A549 (cell line): ENCODE measurements at places on chromosomes 2 and 18.
A peak's percentile ranks its signal among the peaks of the same experiment; 100 is the strongest.

- DNase-seq: no peak
Observed at GRCh38 chr2:157747695-157748370, 119.2 kb upstream of the ACVR1C start.

- peak; percentile 16 for DNase-seq
Observed at GRCh38 chr2:216017365-216017764, 4.0 kb upstream of the MREG start.

GRCh38 chr18:36169938-36170337 lies 17.4 kb upstream of the MOCOS start:
- no peak for DNase-seq

GRCh38 chr2:15668611-15669305 lies 77.1 kb downstream of the DDX1 start:
- no peak for DNase-seq

- DNase-seq: no peak
Observed at GRCh38 chr2:4908461-4908860, 783.7 kb upstream of the SOX11 start.

DNA sequence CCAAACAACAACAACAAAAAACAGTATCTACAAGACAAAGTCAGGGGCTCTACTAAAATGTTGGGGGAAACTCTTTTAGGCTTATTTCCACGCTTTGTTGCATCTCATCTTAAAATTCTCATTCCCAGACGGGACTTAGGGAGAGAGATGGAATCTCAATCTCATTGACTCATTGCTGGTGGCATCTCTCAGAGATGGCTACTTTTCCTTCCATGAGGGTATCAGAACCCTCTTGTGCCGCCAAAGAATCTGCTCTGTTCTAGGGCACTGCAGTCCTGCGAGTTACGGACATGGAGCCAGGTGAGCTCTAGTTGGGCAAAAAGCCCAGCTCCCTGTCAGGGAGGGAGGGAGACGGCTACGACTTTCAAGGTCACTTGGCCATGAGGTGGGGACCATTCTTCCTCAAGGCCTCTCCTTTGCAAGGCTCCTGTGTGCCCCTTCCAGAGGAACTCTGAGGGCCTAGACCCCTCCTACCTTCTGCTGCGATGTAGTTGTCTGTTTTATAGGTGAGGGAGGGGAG lies 68.0 kb downstream of the MYCN start:
- no peak for DNase-seq

- DNase-seq: no peak
Observed at GRCh38 chr18:35466815-35467623, 30.7 kb downstream of the INO80C start.

DNA sequence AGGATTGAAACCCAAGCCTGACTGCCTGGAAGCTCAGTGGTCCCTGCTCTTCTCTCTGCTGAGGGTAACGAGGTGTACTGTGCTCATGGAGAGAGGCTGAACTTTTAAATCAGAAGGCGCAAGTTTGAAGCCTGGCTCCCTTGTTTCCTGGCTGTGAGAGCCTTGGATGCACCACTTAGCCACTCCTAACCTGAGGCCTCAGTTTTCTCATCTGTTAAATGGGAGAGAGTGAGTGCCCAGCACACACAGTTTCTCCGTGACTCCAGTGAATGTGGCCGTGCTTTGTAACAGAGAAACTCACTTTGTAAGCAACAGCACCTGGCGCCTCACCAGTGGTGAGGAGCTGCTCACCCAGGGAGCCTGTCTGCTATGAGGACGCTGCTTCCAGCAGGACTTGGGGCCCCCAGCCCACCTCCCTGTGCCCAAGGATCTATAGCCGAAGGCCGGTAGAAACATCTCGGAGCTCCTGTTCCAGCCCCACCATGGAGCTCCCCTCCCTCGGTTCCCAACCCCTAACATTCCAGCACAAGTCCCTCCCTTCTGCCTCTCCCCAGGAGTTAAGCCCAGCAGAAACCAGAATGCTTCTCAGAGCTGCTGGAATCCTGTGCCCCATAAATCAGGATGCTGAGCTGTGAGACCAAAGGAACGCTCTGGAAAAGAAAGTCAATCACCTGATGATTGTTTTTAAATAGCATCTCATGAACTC lies 20.3 kb upstream of the KCNK3 start:
- DNase-seq: no peak

GRCh38 chr2:37645362-37645761 lies 26.1 kb downstream of the CDC42EP3 start:
- peak; percentile 30 for DNase-seq

DNA sequence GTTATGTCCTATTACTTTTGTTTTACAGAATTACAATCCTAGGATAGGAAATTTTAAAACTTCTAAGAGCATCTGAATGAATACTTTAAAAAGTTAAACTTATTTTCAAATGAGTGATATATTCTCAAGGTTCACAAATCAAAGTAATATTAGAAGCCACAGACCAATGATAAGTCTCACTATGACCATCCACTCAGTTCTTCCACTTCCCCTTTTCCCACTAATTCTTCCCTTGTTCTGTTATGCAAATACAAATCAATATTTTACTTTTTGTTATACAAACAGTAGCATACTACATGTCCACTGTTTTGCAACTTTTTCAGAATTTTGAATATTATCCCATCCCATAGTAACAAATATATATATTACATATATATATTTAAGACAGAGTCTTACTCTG lies 20.2 kb downstream of the USP37 start:
- no peak for DNase-seq

DNA sequence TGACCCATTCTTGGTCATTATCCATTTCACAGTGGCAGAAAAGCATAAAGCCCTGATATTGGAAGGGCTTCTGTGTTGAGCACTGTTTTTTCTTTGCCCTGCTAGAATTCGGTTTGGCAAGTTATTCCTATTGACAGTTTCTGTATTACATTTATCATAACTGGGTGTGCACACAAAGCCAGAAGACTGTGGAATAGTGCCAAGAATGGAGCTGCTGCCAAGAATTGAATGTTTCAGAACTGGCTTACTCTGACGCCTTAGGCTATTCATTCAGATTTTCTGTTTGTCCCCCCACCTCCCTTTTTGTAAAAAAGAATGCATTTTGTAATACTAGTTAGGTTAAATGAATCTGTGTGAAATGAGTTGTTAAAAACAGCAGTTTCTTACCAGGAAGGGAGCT lies 12.7 kb downstream of the KDM3A start:
- DNase-seq: no peak

DNA sequence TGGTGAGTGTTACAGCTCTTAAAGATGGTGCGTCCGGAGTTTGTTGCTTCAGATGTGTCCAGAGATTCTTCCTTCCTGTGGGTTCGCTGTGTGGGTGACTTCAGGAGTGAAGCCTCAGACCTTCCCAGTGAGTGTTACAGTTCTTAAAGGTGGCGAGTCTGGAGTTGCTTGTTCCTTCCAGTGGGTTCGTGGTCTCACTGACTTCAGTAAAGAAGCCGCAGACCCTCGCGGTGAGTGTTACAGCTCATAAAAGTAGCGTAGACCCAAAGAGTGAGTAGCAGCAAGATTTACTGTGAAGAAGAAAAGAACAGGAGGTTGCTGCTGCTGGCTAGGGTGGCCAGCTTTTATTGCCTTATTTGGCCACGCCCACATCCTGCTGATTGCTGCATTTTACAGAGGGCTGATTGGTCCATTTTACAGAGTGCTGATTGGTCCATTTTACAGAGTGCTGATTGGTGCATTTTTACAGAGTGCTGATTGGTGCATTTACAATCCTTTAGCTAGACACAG lies 34.0 kb upstream of the SPTBN1 start:
- no peak for DNase-seq

GRCh38 chr2:96534701-96535181 lies 1.8 kb upstream of the ARID5A start:
- DNase-seq: no peak

- DNase-seq: no peak
Observed at GRCh38 chr18:21129566-21130216, 18.1 kb upstream of the ROCK1 start.

DNA sequence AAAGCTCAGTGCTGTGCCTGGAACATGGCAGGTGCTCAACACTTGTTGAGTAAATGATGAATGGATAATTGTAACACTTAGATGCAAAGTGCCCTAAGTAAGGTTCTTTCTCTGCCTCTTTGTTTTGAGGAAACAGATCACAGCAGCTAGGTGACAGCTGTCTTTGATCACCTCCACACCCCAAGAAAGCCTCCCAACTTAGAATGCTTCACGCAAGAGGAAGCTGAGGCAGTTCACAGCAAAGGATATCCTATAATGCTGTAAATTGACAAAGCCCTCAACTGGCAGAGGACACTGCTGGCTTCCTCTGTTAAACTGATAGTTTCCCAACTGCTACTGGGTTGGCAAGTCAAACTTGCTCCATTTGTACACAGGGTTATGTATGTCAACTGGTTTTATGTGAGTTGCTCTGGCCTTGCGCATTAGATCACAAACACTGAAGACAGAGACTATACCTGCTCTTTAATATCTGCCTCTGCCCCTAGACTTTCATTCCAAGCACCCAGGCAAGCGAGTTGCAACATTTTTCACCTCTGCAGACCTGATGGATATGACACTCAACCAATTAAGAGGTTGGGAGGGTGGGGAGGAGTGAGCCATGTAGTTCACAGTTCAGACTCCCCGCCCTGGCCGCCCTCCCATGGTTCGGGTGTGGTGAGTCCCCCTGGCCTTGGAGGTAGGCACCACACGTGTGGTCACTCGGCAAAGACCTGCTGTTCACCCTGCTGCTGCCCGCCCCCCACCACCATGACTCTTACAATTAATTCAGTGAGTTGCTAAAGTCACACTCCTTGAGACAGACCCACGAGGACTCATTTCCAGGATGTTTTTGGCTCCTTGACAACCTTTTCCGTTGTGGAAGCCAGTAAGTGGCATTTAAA lies 4.8 kb upstream of the MALL start:
- no peak for DNase-seq

DNA sequence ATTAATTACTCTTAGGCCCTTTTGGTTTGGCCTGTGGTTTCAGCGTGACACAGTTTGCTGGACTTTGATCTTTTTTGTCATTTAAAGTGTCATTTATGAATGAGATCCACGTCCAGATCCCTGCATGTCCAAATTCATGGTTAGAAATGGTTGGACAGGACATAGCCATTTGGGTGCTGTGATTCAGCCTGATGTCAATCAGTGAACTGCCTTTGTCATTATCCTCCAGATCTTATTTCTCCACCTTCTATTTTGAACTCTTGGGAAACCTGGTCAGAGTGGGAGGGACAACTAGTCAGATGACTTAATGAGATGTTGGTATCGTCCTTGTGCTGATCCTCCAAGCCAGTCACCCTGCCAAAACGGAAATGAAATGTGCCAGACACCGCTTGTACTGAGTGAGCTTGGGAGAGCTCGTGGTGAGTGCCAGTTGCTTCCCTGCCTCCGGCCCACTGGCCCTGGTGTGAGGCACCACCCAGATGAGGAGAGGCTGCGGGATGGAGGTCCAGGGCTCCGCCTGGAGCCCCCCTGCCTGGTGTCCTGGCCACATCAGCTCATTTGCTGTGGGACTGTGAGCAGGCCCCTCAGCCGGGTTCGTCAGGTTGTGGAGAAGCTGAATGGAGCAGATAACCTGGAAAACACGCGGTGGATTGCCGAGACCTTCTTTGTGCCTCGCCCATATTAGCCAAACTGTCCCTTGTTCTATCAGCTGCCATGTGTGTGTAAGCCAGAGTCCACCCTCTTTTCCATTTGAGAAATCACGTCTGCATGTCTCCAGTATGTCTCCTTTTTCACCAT lies 70.1 kb downstream of the DGKD start:
- DNase-seq: peak; percentile 66

DNA sequence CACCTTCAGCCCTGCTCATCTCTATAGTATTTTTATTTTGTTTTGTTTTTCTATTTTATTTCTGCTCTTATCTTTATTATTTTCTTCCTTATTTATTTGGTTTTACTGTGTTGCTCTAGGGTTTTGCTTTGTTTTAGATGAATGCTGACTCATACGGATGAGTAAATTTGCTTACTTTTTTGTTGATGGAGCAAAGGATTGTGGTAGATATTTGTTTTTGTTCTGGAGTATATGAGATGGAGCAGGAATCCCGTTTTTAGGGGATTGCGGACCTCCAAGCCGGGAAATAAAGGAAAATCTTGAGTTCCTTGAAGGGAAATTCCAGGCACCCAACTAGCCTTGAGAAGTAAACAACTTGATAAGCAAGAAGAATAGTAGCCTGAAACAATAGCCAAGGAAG lies 15.3 kb upstream of the COLEC12 start:
- DNase-seq: no peak

DNA sequence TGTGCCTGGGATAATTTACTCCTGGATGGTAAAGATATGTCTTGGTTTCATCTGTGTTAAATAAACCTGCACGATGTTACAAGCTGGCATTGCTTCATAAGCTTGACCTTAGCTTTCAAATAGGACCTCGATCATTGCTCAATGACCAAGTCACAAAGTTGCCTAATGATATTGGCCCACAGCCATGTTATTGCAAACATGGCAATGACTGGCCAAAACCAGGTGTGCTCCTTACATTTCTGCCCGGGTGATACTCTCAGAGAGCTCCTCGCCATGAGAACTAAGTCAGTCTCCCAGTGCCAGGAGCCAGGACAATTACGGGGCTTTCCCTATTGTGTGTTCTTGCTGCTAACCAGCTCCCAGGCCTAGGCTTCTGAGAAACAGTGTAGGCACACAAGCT lies 72.5 kb upstream of the CYP1B1 start:
- no peak for DNase-seq

- DNase-seq: no peak
Observed at GRCh38 chr2:199460846-199461710, 3.3 kb upstream of the SATB2 start.
